ENCODE measurements at places on chromosomes 5 and 9. TPM values are rescaled to one million over a fixed set of nuclear protein-coding genes. Genes with fewer than 3 reads are reported as not detected.

GRCh38 chr5:127031147-127031862, 947 bp upstream of the MARCHF3 start:
- peaks cover 12% of the 10 kb centered on the region for H3K4me1 ChIP-seq
- H3K4me3 ChIP-seq = peak overlapping the region; percentile 83
- no peaks in the 10 kb centered on the region for H3K36me3 ChIP-seq
- no peaks in the 10 kb centered on the region for H3K27me3 ChIP-seq
- H3K27ac ChIP-seq = peak overlapping the region; percentile 84
- peak; percentile 25 for DNase-seq

- H3K36me3 ChIP-seq = no peaks in the 10 kb centered on the region
- peaks cover 20% of the 10 kb centered on the region for H3K4me1 ChIP-seq
- H3K27me3 ChIP-seq = no peaks in the 10 kb centered on the region
- no peak for DNase-seq
- no peak overlapping the region for H3K4me3 ChIP-seq
Observed at GRCh38 chr5:72443883-72444282, 63.3 kb downstream of the ZNF366 start.

- H3K36me3 ChIP-seq = no peaks in the 10 kb centered on the region
- no peaks in the 10 kb centered on the region for H3K27me3 ChIP-seq
- H3K4me1 ChIP-seq = peaks cover 5% of the 10 kb centered on the region
Observed at GRCh38 chr5:160926428-160926827, 74.4 kb upstream of the ATP10B start.

DNA sequence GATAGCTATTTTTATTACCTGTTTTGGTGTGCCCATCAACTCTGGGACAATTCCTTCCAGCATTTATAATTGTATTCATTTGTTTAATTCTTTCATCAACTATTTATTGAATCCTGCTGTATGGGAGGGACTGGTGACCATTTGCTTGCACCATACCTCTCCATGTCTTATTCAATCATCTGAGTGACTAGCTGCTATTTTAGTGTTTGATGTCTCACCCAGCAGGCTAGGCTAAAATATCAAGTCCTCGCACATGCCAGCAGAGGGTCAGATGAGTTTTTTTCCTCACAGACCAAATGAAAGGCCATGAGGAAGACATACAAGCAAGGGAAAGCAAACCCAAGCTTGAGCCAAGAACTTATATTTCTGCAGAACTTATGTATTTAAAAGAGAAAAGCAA, 63.9 kb downstream of the CETN3 start:
- H3K4me1 ChIP-seq = no peaks in the 10 kb centered on the region
- no peak for DNase-seq
- no peaks in the 10 kb centered on the region for H3K27me3 ChIP-seq
- H3K4me3 ChIP-seq = no peak overlapping the region
- H3K36me3 ChIP-seq = no peaks in the 10 kb centered on the region

The SUB1 gene
- polyA plus RNA-seq = 195 TPM

The NXNL2 gene
- polyA plus RNA-seq = 2.2 TPM

The CCNG1 gene
- 34.5 TPM for polyA plus RNA-seq

Measured in testis (tissue), 5 donors.